ENCODE measurements at places on chromosomes 2 and 18. TPM values are rescaled to one million over a fixed set of nuclear protein-coding genes. Genes with fewer than 3 reads are reported as not detected.

GRCh38 chr2:206480161-206480560, 36.8 kb downstream of the ADAM23 start:
- no peaks in the 10 kb centered on the region for H3K4me1 ChIP-seq
- no peak overlapping the region for H3K27ac ChIP-seq
- H3K27me3 ChIP-seq: no peaks in the 10 kb centered on the region
- no peak overlapping the region for H3K4me3 ChIP-seq
- peak; percentile 39 for DNase-seq

DNA sequence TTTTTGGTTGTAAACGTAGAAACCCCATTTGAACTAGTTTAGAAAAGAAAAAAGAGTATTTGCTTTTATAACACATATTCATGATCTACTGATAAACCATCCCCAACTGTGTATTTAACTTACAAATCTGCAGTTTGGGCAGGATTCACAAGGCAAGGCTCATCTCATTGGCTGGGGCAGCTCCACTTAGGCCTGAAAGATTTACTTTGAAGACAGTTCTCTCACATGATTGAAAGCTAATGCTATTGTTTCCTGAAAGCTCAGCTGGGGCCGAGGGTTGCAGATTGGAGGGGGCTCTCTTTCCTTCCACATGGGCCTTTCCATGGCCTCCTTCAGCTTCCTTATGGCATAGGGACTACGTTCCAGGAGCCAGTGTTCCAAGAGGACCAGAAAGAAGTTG, 47.4 kb downstream of the ARHGAP15 start:
- no peaks in the 10 kb centered on the region for H3K27me3 ChIP-seq
- H3K36me3 ChIP-seq: no peaks in the 10 kb centered on the region
- peak overlapping the region; percentile 64 for H3K4me3 ChIP-seq
- no peak for DNase-seq
- H3K4me1 ChIP-seq: no peaks in the 10 kb centered on the region

DNA sequence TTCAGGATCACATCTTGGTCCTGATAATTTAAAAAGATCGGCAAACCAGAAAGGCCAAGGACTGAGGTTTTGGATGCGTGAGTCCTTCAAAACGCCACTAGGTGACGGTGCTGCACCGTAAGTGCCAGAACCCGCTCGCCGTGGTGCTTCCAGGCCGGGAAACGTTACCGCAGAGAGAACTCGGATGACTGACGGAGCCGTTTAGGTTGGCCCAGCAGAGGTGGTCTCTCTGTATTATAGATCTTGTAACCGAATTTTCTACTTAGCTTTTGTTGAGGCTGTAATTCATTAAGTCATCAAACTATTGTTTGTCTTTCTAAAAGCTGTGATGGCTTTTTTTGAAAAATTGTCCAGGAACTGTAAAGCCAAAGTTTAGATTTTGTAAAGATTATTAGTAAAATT, 39.8 kb upstream of the ADCYAP1 start:
- no peak overlapping the region for H3K4me3 ChIP-seq
- H3K27ac ChIP-seq: no peak overlapping the region
- H3K4me1 ChIP-seq: no peaks in the 10 kb centered on the region

GRCh38 chr2:85042330-85042729, 71.4 kb downstream of the KCMF1 start:
- no peaks in the 10 kb centered on the region for H3K27me3 ChIP-seq
- peaks cover 7% of the 10 kb centered on the region for H3K36me3 ChIP-seq
- H3K4me1 ChIP-seq: no peaks in the 10 kb centered on the region

DNA sequence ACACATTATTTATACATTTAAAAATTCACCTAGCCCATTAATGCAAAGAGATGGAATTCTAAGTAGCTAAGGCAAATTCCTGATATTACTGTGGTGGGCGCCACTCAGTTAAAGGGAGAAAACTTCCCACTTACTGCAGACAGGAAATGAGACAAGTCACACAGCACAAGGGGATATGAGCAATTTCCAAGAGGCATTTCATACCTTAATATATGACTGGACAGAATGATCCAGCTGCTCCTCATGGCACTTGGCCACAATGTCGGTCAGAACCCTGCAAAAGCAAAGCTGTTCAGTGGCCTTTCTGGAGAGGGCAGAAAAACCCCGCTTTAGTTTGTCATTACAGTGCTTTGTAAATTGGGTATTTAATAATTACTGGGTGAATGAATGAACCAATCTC, 121.4 kb upstream of the CCDC195 start:
- H3K36me3 ChIP-seq: peaks cover 9% of the 10 kb centered on the region
- no peak overlapping the region for H3K4me3 ChIP-seq
- peak; percentile 88 for DNase-seq
- H3K4me1 ChIP-seq: peaks cover 13% of the 10 kb centered on the region
- H3K27me3 ChIP-seq: no peaks in the 10 kb centered on the region

DNA sequence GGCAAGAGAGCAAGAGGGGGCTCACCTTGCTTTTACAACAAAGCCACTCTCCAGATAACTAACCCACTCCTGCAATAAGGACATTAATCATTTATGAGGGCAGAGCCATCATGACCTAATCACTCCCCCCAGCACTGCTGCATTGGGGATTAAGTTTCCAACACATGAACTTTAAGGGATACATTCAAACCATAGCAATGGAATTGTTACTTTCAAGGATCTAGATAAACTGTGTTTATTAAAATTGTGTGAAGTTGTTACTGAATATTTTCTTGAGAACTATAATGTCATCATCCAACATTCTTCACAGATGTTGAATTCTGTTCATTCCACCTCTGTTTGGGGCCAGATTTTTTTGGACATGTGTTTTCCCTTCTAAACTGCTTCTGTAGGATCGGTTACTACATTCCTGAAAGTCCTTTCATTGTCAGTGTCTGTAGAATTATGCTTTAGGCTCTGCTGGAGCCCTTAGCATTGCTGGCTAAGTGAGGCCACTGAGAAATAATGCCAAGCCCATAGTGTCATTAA, 50.4 kb downstream of the SPATS2L start:
- H3K4me1 ChIP-seq: peaks cover 25% of the 10 kb centered on the region
- no peak overlapping the region for H3K4me3 ChIP-seq
- peak overlapping the region; percentile 40 for H3K27ac ChIP-seq
- H3K27me3 ChIP-seq: no peaks in the 10 kb centered on the region
- peak; percentile 33 for DNase-seq

GRCh38 chr2:188524519-188525113, 232.9 kb downstream of the GULP1 start:
- H3K36me3 ChIP-seq: no peaks in the 10 kb centered on the region
- no peak overlapping the region for H3K27ac ChIP-seq
- no peaks in the 10 kb centered on the region for H3K27me3 ChIP-seq
- peak; percentile 52 for DNase-seq
- H3K4me1 ChIP-seq: peaks cover 11% of the 10 kb centered on the region

GRCh38 chr2:137508739-137509384, 455.4 kb upstream of the HNMT start:
- no peaks in the 10 kb centered on the region for H3K36me3 ChIP-seq
- H3K27me3 ChIP-seq: no peaks in the 10 kb centered on the region
- no peak overlapping the region for H3K4me3 ChIP-seq
- no peak overlapping the region for H3K27ac ChIP-seq
- no peak for DNase-seq

DNA sequence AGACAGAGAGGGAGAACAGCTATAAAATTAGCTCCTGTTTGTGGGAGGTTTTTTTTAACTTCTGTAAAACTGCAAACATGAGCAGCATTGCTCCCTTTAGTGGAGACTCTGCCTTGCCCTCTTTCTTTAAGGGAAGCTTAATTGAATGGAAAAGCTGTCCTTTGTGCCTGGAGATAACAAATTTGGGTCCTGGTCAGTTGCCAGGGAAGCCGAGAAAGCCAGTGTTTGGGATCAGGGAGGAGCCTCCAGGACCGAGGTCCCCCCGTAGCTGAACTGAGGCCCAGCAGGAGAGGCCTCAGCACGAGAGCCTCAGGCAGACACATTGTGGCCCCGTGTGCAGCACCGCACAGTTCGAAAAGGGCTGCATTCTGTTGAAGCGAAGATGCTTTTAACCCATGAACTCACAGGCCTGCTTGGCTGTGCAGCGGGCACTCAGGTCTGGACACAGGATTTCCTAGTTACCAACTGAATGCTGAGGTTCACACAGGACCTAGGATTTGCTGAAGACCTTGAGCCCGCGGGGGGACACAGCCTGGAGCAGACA, 369.7 kb downstream of the DCDC2C start:
- H3K27me3 ChIP-seq: no peaks in the 10 kb centered on the region
- DNase-seq: no peak
- H3K4me1 ChIP-seq: no peaks in the 10 kb centered on the region

DNA sequence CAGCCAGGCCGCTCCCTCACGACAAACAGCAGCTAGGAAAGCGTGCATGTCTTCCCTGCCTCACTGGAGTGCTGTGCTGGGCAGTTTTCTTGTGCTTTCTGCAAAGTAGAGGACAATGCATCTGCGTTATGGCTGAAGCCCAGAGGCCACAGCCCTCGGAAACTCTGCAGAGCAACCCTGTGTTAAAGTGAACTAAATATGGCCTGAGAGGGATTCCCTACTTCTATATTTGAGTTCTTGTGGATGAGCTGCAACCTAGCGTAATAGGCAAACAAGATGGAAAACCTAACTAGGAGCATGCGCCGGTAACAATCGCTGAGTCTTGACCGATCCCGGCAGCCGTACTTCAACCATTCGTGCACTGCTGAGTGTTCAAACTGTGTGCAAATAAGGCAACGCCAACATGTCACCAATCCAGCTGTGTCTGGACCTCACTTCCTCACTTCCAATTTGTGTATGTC, 471.9 kb upstream of the HS6ST1 start:
- no peaks in the 10 kb centered on the region for H3K4me1 ChIP-seq
- H3K27ac ChIP-seq: no peak overlapping the region
- no peaks in the 10 kb centered on the region for H3K36me3 ChIP-seq
- H3K4me3 ChIP-seq: no peak overlapping the region

GRCh38 chr2:135820003-135820618, 16.9 kb downstream of the LCT start:
- peaks cover 2% of the 10 kb centered on the region for H3K27me3 ChIP-seq
- H3K4me1 ChIP-seq: no peaks in the 10 kb centered on the region
- peak; percentile 88 for DNase-seq
- no peaks in the 10 kb centered on the region for H3K36me3 ChIP-seq
- no peak overlapping the region for H3K4me3 ChIP-seq

- H3K27me3 ChIP-seq: no peaks in the 10 kb centered on the region
- H3K36me3 ChIP-seq: no peaks in the 10 kb centered on the region
- no peak overlapping the region for H3K27ac ChIP-seq
- no peak for DNase-seq
- H3K4me3 ChIP-seq: no peak overlapping the region
- H3K4me1 ChIP-seq: no peaks in the 10 kb centered on the region
Observed at GRCh38 chr18:9994026-9994570, 80.3 kb downstream of the VAPA start.

DNA sequence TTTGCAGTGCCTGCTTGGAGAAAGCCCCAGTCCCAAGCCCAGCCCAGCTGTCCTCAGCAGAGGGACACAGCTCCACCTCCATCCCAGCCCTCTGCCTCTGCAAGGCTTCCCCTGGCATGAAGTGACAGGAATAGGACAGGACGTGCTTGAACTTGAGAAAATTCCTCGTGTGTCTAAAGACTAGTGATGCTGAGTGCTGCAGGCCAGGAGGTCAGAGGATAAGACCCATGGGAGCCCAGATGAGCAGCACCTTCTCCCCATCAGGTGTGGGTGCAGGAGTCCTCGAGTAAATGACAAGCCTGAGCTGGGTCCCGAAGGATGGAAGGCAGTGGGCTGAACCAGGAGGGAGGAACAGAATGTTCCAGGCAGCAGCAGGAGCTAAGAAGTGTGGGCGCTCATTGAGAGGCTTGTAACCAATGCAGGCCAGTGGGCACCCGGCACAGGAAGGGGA, 67.8 kb upstream of the UXS1 start:
- no peak overlapping the region for H3K27ac ChIP-seq
- H3K4me3 ChIP-seq: no peak overlapping the region
- no peaks in the 10 kb centered on the region for H3K4me1 ChIP-seq
- DNase-seq: no peak
- H3K27me3 ChIP-seq: no peaks in the 10 kb centered on the region

DNA sequence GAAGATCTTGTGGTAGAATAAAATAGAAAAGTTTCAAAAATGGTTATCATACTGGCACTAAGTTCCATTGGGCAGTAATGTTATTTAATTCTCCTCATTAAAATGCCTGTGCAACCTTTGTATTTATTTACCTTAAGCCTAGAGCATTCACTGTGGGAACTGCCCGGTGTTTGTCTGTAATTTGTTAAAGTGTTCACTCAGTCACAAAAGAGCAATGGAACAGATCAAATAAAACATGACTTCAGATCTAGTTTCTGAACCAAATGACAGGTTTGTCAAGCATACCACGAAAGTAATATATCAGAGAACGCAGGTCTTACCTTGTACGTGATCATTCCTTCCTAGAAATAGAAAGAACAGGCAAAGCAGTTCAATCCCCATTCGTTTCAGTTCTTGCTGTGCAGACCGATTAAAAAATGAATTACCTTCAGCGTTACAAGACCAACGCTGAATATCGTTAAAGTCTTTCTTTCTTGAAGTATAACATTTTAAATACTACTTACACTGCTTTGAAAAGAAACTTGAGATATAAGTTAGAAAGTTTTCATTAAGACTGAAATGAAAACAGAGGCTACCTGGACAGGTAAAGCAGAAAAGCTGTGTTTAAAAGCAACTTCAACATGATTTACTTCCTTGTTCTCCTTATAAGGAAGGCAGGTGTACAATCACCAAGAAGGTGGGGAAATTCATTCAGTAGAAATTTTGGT, at the start of gene ITGB6:
Gene ITGB6, minus strand, starts transcription at position 590 of the 707 bp plus-strand sequence. Its CDS starts 209 bp downstream, at position 381.
- no peak for DNase-seq
- no peak within 1 kb of the TSS for H3K27ac ChIP-seq
- no peaks in the 10 kb centered on the region for H3K27me3 ChIP-seq
- no peak within 1 kb of the TSS for H3K4me3 ChIP-seq
- no peaks in the 10 kb centered on the region for H3K36me3 ChIP-seq
- H3K4me1 ChIP-seq: peaks cover 1% of the 10 kb centered on the region

- peaks cover 10% of the 10 kb centered on the region for H3K4me1 ChIP-seq
- DNase-seq: no peak
- no peak overlapping the region for H3K4me3 ChIP-seq
- H3K36me3 ChIP-seq: no peaks in the 10 kb centered on the region
- H3K27ac ChIP-seq: no peak overlapping the region
Observed at GRCh38 chr2:217334561-217334960, 474.7 kb upstream of the TNP1 start.

- no peaks in the 10 kb centered on the region for H3K36me3 ChIP-seq
- H3K27me3 ChIP-seq: no peaks in the 10 kb centered on the region
- H3K27ac ChIP-seq: no peak overlapping the region
- no peak overlapping the region for H3K4me3 ChIP-seq
- no peaks in the 10 kb centered on the region for H3K4me1 ChIP-seq
- DNase-seq: no peak
Observed at GRCh38 chr2:111140815-111141214, 20.1 kb downstream of the BCL2L11 start.

DNA sequence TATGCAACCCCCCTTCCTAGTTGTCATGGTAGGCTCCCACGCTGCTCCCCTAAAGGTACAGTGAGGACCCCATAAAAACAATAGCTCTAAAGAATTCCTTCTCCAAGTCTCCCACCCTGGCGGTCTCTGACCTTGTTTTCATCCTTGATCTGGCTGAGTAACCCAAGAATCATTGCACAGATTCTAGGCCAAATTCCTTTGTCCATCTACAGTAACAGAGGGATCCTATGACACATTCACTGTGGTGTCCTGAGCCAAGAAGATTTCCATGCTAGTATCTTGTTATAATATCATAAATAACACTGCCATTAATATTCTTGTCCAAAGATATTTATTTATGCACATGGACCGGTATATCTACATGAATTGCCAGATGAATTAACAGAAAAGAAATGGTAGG, 240.2 kb downstream of the CYP26B1 start:
- DNase-seq: no peak
- no peak overlapping the region for H3K4me3 ChIP-seq
- H3K27ac ChIP-seq: no peak overlapping the region
- H3K4me1 ChIP-seq: no peaks in the 10 kb centered on the region

Gene SERPINB4
- not detected for total RNA-seq

Gene CD207
- total RNA-seq: not detected

Gene DHRS9
- total RNA-seq: not detected

Gene COL3A1
- total RNA-seq: 925 TPM

Gene MERTK
- 6.6 TPM for total RNA-seq

Gene CFC1
- total RNA-seq: not detected

Gene CRACDL
- total RNA-seq: not detected

Gene TUBA3E
- not detected for total RNA-seq

Measured in fibroblast of lung (primary cell).